ENCODE measurements at places on chromosomes 4 and X. TPM values are rescaled to one million over a fixed set of nuclear protein-coding genes. Genes with fewer than 3 reads are reported as not detected.

DNA sequence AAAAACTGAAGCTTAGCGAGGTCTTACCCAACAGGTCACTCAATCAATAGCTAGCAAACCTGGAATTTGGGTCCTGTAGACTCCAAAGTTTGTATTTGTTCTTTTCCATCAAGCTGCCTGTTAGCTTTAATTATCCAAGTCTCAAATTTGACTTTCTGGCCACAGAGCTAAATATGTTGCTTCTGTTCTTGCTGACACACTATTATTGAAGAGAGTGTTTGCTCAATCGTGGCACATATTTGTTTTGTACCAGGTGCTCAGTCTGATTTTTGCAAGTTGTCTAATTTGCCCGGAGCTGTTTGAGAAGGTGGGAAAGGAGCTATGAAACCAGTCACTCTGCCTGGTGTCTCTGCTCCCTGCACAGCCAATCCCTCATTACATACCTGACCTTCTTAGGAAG is 41.7 kb upstream of the FRMD7 start:
- DNase-seq = no peak

DNA sequence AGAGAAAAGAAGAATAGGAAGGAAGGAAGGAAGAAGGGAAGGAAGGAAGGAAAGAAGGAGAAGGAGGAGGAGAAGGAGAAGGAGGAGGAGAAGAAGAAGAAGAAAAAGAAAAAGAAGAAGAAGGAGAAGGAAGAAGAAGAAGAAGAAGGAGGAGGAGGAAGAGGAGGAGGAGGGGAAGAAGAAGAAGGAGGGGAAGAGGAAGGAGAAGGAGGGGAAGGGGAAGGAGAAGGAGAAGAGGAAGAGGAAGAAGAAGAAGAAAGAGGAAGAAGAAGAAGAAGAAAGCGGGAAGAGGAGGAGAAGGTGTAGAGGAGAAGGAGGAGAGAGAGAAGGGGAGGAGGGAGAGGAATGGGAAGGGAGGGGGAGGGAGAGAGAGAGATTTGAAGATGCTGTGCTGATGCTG is 22.6 kb downstream of the CCKAR start:
- DNase-seq = no peak

- DNase-seq = no peak
Observed at GRCh38 chrX:42567268-42567667, 210.7 kb downstream of the PPP1R2C start.

- no peak for DNase-seq
Observed at GRCh38 chr4:87420276-87420830, 2.0 kb upstream of the NUDT9 start.

DNA sequence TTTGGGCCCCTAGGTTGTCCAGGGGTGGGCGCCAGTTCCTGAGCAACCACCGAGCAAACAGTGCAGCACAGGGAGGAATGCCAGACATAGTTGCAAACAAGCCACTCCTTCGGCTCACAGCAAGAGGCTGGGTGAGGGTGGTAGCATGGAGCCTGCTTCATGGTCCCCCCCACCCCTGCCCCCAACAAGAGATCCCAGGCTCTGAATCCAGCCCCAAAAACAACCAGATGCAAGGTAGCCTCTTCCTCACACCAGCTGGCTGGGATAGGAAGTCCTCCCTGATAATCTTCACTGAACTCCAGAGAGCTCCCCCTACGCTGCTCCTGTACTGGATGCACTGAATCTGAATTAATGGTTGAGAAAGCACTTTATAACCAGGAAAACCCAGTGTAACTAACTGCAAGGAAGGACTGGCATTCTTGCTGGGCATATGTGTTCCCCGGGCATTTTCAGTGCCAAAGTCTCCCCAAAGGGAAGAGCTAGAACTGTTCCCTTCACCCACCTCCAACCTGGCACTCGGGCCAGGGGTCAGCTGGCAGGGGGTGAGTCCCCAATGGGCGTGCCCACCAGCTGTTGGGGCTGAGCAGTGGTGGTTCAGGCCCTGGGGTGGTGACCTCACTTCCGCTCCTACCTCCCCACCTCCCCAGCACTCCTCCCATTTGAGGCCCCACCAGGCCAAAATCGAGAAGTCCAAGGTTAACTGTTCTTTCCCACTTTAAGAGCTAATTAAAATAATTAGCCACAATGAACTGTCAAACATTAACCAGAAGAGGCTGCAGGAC is 1.5 kb downstream of the ELF4 start:
- DNase-seq = no peak

DNA sequence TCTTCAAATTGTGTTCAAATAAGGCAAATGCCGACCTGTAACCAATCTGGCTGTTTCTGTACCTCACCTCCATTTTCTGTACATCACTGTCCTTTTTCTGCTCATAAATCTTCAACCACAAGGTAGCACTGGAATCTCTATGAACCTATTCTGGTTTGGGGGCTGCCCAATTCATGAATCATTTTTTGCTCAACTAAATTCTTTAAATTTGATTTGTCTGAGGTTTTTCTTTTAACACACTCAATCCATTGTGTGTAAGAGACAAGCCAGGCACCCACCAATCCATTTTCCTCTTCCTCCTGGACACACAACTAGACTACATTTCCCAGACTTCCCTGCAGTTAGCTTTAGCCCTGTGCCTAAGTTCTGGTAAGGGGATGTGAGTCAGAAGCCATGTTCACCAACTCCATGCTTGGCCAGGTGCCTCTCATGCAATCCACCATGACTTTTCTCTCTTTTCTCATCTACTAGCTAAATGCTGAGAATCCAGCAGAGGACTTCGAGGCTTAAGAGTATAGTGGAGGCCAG is 193.2 kb upstream of the KLF3 start:
- DNase-seq = no peak

DNA sequence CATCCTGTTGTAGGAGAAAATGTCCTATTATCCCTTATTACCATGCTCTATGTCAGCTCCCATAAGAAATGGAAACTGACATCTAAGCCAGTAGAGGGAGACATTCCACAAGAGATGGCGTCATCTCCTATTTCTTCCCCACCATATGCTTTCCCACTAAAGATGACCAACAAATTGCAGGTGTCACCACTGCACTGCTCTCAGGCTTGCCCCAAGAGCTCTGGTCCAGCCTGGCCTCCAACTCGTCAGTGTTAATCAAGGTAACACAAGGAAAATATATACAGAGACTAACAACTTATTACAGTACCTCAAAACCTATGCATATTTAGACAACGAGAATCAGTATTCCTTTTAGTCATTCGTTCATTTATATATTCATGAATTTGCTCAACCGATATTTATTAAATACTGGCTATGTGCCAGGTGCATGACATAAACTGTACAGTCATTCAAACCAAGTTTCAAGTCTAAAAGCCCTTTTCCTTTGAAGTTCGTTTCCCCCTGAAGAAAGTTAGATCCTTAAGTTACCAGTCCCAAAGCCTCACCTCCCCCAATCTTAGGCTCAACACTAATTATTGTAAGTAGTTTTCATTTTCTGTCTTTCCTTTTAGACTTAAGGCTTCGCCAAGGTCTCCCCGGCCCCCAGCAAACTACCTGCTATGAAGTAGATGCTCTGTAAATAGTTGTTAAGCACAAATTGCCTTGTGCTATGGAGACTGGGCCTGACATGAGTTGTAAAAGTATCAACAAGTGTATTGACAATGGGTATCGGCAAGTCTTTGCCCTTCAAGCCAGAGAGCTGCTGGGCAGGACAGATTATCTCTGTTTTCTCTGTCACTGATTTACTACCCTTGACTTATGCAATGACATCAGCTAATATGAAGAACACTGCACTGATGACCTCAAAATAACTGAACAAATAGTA is 3.1 kb upstream of the FGB start:
- peak; percentile 8 for DNase-seq

DNA sequence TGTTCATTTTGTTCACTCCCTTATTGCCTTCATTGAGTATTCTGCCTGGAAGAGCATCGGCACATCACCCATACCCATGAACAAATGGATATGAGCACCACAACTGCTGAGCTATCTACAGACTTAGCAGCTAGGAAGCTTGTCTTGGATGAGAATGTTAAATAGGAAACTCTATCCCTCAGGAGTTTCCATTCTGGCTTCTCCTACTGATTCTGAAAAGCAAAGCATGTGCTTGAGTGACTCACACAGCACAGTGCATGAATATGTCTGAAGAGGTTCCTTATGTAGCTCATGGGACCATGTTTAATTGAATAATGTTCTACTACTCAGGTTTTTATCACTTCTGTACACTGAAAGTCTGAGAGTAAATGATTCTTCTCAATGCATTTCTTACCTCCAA is 57.3 kb upstream of the MXRA5 start:
- no peak for DNase-seq

DNA sequence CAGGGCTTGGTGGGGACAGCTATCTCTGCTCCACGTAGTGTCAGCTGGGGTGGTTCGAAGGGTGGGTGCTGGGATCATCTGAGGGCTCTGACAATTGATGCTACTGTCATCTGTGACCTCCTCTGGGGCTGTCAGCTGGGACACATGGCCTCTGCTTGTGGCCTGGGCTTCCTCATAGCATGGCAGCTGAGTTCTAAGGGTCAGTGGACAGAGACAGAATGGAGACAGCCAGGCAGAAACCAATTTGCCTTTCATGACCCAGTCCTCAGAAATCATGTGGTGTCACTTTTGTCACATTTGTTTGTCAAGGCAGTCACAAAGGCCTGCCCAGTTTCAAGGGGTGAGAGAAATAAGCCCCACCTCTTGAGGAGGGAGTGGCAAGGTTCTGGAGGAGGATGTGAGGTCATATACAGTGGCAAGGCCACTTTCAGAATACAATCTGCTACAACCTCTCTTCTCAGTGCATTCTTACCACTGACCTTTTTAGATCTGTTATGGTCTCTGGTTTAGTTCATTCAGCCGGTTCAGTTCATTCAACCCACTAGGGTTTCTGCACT is 103.6 kb upstream of the BCOR start:
- no peak for DNase-seq

- no peak for DNase-seq
Observed at GRCh38 chr4:25532591-25532990, 123.1 kb upstream of the SLC34A2 start.

GRCh38 chrX:65644621-65645289 is 22.7 kb upstream of the MSN start:
- DNase-seq = peak; percentile 58

DNA sequence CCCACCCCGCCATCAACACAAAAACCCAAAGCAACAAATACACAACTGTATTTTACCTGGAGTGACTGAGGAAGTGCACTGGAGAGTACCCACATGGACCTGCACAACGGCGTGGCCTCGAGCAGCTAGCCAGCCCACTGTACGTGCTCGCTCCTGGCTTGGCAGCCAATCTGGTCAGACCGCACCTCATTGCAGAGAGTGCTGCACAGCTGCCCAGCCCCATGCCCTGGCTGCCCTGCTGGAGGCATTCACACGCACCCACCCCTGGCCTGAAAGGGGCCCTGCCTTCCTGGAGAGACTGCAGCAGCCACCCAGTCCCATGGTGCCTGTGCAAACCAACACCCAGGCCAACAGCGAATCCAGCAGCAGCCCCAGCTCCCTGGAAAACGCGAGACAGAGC is 116.3 kb downstream of the GALNTL6 start:
- no peak for DNase-seq

DNA sequence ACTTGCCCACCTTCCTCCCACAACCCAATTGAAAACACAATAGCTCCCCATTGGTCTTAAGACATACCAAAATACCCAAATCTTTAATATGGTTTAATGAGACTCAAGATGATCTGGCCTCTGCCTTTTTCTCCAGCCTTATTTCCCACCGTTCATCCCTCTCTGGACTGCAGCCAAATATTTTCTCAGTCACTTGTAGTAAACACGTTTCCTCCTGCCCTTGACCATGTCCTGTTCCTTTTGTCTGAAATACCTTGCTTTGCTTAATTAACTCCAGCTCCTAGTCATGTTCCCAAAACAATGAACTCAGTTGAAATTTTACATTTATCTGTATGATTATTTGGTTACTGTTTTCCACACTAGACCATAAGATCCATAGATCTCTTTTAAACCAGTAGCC is 8.4 kb upstream of the NUP54 start:
- peak; percentile 20 for DNase-seq

The SHROOM2 gene
- 5.1 TPM for total RNA-seq

All from pulmonary artery endothelial cell (primary cell).